Amniotic stem cell (primary cell): ENCODE measurements at places on chromosomes 7 and 10.

DNA sequence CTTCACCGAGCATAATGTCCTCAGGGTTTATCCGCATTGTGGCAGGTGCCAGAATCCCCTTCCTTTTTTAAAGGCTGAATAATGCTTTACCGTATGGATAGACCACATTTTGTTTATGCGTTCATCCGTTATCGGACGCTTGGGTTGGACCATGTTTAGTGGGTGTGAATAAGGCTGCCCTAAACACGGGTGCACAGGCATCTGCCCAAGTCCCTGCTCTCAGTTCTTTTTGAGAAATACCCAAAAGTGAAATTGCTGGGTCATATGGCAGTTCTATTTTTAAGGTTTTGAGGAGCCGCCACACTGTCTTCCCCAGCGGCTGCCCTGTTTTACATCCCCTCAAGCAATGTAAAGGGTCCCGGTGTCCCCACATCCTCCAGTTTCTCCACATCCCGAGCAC, 121.6 kb downstream of the DYNC2I1 start:
- no peak for DNase-seq

DNA sequence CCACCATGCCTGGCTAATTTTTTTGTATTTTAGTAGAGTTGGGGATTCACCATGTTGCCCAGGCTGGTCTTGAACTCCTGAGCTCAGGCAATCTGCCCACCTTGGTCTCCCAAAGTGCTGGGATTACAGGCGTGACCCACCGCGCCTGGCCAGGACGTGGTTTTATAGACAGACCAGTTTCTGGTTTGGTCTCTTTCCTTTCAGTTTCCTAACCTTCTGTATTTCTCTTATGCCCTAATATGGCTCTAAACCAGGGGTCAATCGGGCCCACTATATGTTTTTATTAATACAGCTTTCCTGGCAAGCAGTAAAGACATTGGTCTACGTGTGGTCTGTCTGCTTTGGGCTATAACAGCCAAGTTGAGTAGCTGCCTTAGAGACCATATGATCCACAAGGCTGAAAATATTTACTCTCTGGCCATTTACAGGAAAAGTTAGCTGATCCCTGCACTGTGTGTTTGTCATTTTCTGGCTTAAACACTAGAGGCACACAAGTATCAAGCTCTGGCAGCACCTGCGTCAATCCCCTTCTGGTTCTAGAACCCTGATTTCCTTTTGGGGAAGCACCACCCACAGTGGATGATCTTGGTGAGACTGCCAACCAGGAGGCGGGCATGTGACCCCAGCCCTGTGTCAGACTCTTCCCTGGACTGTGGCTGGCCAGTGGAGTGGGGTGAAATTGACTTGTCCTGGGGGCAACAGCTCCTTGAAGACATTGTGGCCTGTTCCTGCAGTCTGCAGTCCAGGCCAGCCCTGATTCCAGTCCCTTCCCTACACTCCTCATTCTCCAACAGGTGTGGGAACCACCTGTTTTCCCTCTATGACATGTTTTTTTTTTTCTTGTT, 497.2 kb downstream of the PLXNA4 start:
- no peak for DNase-seq

GRCh38 chr7:90595801-90596670, at the start of gene CDK14:
CDK14 (plus strand) TSS chr7:90596321; CDS start chr7:90596628, 307 bp downstream.
- peak; percentile 59 for DNase-seq

GRCh38 chr7:12258074-12258473, 47.0 kb downstream of the TMEM106B start:
- no peak for DNase-seq

DNA sequence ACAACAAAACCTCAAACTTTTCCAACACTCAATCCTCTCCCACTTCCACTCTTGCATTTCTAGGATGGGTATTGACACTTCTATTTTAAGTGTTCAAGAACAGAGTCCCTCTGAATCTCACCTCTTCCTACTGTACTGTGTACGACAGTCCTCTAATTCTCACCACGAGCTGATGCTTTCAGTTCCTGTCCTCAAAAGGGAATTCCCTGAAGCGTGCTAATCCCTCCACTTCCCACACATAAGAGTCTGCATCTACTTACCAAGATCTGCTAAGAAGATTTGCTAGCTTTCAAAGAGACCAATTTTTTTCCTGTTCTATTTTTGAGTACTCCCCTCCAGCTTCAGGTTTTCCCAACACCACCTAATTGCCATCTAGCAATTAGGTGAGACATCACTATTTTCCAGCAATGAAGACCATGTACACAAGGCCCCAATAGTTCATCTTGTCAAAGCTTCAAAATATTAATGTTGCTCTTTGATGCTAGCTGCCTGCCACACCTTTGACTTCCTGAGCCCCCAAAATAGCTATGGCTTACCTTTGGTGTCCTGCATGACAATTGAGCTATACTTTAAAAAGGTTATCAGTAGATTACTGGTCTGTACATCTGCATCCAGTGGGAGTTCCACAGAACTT, 54.4 kb downstream of the ARMH3 start:
- DNase-seq: no peak

- DNase-seq: no peak
These were observed 8.7 kb downstream of the ADCY1 start for GRCh38 chr7:45582868-45583277.

GRCh38 chr10:114489521-114490310, 85.4 kb upstream of the AFAP1L2 start:
- DNase-seq: no peak

DNA sequence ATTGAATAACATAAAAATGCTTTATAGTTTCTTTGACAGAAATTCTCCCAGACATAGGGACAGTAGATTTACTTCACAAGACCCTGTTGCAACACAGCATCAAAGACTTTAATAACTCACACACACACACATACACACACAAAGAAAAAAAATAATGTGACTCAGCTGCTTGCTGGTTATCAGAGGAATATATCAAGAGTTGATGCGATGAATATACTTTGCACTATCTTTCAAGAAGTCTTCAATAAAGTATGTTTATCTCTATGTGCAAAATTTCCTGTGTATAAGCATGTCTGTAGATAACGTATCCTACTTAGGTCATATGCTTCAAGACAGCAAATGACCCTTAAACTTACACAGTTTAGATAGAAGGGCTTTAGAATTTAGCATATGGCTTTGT, 243.1 kb downstream of the ARL4A start:
- no peak for DNase-seq

DNA sequence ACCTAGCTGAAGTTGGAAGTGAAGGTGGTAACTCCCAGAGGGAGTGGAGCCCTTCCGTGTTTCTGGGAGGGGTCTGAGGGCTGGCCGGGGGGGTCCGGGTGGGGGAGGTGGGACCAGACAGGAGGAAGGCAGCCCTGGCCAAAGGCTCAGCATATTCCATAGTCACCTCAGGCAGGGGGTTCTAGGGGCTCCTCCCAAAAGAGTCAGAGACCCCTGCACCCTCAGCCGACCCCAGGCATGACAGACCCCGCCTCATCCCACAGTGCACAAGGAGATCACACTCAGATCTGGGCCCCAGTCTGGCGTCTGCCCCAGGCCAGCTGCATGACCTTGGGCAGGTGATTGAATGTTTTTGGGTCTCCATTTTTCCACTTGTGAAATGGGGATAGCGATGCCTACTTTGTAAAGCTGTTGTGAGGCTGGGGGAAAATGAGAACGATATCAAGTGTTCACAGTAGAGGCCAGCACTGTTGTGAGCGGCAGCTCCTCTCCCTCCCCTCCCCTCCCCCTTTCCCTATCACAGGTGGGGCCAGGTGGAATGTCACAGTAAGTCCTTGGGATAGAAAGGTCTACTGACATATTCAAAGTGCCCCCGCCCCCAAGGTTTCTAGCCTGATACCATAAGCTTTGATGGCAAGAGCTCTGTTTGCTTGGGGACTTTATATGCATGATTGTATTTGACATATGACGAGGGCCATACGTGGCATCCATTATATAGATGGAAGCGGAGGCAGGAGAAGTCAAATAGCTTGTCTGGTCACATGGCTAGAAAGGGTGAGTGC, 33.3 kb downstream of the DNAJB12 start:
- DNase-seq: no peak

DNA sequence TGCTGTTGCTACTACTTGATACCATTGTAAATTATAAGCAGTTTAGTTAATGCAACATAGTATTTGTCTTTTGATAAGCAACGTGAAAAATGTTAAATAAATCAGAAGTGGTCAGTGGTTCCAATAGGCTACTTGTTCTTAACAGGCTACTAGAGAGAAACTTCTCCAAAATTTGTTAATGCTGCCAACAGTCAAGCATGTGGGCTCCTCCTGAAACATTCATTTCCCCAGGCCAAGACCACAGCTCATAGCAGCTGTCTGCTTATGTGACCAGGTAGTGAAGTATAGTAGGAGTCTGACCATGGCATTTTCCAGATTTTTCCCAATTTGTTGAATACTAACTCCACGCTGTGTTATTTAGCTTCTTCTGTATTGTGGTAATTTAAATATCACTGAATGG, 81.0 kb downstream of the CYP51A1 start:
- DNase-seq: no peak

GRCh38 chr7:25579778-25580075, 351.4 kb upstream of the NPVF start:
- no peak for DNase-seq

- DNase-seq: no peak
These were observed 22.1 kb downstream of the CPEB3 start for GRCh38 chr10:92268748-92269147.

- DNase-seq: no peak
These were observed 176.1 kb downstream of the COBL start for GRCh38 chr7:51140199-51141164.

- no peak for DNase-seq
These were observed 164.8 kb downstream of the C7orf25 start for GRCh38 chr7:42747044-42747443.

DNA sequence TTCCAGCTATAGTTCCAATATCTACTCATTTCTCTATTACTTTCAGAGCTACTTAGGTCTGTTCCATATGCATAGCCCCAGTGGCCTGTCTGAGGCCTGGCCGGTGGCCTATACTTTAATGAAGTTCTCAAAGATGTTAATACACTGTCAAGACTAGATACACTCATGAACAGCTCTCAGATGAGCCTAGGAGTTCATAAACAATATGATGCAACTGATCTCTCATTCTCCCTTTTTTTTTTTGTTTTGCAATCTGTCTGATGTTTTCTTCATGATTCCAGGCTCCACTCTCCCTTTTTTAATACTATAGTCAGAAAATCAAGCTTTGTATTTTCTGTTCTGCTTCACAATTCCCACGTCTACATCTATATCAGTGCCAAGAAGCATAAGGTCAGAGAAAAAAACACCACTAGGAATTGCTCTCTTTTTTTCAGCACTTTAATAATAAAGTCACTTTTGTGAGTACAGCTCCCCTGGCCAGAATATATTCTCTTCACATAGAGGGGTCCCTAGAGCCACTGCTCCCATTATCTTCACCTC, 321.0 kb downstream of the C7orf25 start:
- DNase-seq: no peak

DNA sequence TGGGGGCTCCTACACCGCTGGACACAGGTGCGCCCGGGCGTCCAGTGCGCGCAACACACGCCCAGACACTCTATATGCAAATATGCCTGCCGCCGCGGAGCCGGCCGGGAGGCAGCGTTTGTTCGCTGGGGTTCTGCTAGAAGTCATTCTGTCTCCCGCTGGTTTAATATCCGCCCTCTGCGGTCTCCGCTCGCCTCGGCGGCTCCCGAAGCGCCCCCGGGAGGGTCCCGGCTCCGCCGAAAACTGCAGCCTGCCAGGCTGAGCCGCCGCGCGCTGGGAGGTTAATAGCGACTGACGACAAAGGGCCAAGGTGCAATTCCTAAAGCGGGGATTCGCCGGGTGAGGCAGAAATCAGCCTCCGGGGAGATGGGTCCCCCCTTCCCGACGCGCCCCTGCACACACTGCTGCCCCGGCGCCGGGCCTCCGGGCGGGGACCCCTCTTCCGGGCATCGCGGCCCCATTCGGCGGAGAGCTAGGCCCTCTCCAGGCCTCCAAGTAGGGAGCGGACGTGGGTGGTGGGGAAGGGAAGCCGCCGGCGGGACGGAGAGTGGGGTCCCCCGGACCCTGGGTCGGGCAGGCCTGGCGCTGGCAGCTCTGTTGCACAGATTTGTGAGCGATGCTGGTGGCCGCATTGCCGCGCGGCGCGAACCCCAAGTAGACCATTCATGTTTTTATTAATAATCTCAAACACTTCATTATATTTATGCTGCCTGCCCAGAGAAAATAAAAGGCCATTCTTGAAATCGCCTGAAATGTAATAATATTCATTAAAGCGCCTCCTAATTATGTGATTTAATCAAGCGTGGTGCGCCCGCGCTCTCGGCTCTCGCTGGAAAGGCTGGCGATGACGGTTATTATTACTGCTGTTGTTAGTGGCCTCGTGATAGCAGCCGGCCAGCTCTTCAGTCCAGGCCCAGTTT, 9.1 kb downstream of the EN2 start:
- no peak for DNase-seq

- no peak for DNase-seq
These were observed 8.8 kb downstream of the ITGB1 start for GRCh38 chr10:32949221-32949678.

DNA sequence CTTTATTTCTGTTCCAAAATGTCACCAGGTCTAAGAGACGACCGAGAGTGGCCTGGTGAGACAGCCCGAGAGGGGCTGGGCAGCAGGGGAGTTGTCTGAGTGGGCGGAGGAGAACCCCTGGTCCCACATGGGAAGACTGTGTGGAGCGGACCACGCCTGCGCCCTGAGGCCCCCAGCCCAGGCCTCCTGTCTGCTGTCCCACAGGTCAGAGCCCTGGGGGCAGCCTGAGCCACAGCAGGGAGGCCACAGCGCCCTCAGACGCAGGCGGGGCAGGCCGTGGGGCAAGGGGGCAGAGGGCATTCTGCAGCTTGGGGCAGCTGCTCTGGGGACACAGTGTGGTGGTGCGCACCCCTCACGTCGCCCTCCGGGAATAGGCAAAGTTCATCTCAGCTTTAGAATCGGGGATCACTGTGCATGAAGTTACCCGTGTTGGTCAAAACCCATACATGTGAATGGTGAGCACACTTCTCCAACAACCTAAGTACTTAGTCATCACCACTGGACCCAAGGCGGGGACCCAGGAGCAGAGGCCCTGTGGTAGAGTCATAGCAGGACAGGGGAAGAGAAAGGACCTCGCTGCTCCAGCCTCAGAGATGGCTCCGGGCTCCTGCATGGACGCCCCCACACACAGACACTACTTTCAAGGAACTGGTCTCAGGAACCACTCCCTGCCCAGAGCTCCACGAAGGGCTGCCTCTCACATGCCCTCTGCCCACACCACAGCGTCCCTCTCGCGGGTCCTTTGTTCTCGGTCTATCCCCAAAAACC, 214.7 kb downstream of the ELFN1 start:
- DNase-seq: no peak

DNA sequence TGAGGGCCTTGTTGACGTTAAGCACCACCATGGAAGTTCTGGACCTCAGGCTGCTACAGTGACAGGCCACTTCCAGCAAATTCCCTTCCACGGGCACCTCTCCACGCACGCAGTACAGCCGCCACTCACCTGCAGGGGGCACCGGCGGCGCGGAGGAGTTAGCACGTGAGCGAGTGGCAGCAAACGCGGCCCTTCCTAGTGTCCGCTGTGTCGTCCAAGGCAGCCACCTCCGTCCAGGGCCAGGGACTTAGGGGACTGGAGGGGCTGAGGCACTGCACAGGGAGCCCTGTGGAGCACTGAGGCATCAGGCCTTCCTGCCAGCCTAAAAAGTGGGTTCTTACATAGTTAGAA, 164.4 kb downstream of the SVIL start:
- no peak for DNase-seq

GRCh38 chr7:4747746-4748145, 27.7 kb upstream of the AP5Z1 start:
- DNase-seq: no peak

- DNase-seq: no peak
These were observed 584 bp upstream of the ZMIZ1 start for GRCh38 chr10:79068203-79068561.
